ENCODE measurements at places on chromosomes 11 and 22. TPM values are rescaled to one million over a fixed set of nuclear protein-coding genes. Genes with fewer than 3 reads are reported as not detected.

KMT2A gene
- 15.0 TPM for polyA plus RNA-seq

OR5B17 gene
- polyA plus RNA-seq, result not detected

OR2AG2 gene
- polyA plus RNA-seq, result 0.31 TPM

LRRC4C gene
- polyA plus RNA-seq, result not detected

- DNase-seq, result no peak
These were observed at the start of gene NAALAD2 for GRCh38 chr11:90134478-90135003. Gene NAALAD2, plus strand, starts transcription at chr11:90134663. Its CDS starts 96 bp downstream, at chr11:90134759.

- no peak for DNase-seq
These were observed 2.6 kb upstream of the P2RY2 start for GRCh38 chr11:73215191-73216134.

Measured in mammary epithelial cell (primary cell).